ENCODE measurements at places on chromosomes 6 and 20.

DNA sequence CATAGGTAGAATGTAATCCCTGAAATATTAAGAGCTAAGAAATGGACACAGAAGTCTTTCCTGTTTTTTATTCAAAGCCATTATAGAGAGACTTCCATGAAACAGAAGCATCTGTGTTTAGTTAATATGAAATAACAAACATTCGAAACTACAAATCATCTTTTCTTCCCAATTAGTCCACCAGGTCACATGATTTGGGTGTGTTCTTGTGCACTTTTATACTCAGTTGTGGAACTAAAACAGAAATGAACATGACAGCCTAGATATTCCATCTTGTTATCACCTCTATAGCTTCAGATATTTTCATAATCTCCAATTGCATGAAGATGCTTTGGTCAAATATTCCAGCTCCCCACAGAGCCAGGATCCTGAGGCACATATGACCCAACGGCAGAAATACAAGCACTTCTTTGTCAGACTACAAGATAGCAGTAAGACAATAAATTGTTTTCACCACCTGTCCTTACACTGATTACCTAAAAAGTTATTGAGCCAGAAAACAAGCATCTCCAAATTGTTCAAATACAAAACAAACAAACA, 116.8 kb upstream of the BEND6 start:
- DNase-seq: no peak

- no peak for DNase-seq
Observed at GRCh38 chr6:155383913-155384312, 69.6 kb upstream of the TFB1M start.

DNA sequence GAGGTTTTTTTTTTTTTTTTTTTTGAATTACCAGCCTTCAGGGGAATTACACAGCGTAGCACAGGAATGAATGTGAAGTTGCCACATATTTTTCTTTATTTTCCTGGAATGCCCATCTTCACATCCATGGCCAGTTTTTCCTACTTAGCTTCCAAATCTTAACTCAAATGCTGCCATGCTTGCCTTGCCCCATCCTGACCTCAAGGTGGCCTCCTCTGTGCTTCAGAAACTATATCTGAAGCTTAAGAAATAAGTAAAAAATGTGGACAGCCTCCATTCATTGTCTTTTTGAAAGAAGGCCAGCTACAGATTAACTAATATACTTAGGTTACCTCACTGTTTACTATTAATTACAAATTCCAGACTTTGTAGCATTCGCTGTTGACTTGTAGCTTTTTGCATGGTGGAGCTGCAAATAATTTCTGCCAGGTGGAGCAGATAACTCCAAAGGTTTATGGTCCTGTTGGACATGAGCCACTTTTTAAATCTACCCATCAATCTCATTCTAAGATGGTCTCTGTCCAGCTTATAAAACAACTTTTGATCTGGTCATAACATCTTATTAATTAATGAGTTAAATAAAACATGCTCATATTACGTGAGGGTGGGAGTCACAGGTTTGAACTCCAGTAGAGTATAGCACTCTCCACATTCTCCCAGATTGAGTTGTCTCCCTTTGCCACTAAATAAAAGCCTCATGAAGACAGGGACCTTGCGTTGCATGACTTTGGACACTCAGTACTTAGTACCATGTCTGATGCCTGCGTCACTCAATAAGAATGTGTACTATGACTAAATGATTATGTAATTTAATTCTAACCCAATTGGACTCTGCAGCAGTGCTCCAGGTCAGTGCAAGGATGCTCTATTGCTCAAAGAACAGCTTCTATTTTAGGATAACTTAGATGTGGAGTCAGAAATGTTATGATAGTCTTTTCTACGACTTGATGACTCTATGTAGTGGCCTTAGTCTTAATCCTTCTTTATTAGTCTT, 678.6 kb upstream of the CITED2 start:
- DNase-seq: no peak

- no peak for DNase-seq
Observed at GRCh38 chr6:138105880-138106664, 1.1 kb downstream of the PERP start.

GRCh38 chr20:32506721-32507120, 78.4 kb downstream of the NOL4L start:
- DNase-seq: no peak

GRCh38 chr6:128438393-128438792, 82.0 kb downstream of the PTPRK start:
- DNase-seq: no peak

DNA sequence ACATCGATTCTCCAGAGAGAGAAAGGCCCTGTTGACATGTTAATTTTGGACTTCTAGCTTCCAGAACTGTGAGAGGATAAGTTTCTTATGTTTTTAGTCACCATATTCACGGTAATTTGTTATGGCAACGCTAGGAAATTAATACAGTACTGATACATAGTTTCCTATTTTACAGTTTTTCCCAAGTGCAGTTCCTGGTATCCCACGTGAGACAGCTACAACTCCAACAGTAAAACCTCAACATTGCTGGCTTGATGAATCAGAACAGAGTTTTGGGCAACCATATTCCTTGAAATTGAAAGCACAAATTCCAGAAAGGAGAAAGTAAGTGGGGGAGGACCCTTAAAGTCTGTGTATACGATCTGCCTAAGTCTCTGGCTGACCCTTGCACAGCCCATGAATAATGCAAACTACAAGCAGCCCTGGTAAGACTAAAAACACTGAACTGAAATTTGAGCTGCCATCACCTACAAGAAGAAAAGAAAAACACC, 505.1 kb upstream of the NRSN1 start:
- DNase-seq: no peak

- DNase-seq: no peak
Observed at GRCh38 chr6:41972826-41973225, 31.2 kb upstream of the CCND3 start.

DNA sequence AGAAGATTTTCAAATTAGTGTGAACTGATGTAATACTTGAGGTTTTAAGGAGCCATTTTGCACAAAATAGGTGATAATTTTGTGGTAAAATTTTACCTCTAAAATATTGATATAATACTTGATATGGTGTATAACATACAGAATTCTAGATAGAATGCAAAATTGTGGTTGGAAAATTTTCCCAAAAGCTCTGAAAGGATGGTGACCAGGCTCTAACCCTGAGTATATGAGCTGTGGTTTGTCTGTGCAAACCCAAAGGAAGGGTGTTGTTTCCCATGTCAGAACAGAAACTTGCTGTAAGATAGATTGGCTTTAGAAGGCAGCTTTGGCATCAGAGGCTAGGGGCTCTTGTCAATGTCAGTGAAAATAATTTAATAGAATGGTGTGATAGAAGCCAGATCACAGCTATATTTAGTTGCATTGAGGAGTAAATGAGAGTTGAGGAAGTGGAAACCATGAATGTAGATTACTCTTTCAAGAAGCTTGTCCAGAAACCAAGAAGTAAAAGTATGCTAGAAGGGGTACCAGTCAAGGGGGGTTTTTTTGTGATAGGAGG, 257.7 kb downstream of the FARS2 start:
- DNase-seq: no peak
